Skin of body (tissue), 3 donors: ENCODE measurements at places on chromosomes 3 and 15.
A peak's percentile ranks its signal among the peaks of the same experiment; 100 is the strongest.

GRCh38 chr3:41711651-41712050 is 250.3 kb downstream of the ULK4 start:
- DNase-seq = no peak

GRCh38 chr15:31489281-31489680 is 162.6 kb downstream of the KLF13 start:
- no peak for DNase-seq

GRCh38 chr15:100261302-100262240 is 80.2 kb downstream of the ADAMTS17 start:
- no peak for DNase-seq

GRCh38 chr3:173770796-173771573 is 373.4 kb downstream of the NLGN1 start:
- DNase-seq = no peak

DNA sequence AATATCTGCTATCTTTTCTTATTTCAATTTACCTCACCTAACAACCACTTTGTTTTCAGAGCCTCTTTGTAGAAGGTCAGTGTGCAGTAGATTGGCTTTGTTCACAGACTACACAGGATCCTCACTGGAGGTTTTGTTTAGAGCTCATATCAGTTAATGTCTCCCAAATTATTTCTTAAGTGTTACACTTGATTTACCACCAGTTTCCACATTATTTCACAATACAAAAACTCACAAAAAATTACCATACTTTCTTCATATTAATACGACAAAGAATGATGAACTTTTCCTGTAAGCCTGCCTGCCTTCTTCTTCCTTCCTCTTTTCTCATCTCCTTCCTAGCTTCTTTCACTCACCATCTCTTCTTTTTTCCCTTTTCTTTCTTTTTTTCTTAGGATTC is 133.3 kb downstream of the ALCAM start:
- DNase-seq = no peak

GRCh38 chr15:39517122-39517855 is 63.6 kb upstream of the THBS1 start:
- no peak for DNase-seq

- DNase-seq = no peak
Measured at GRCh38 chr3:151987893-151988292, 114.5 kb downstream of the SUCNR1 start.

GRCh38 chr3:13405614-13406013 is 14.5 kb downstream of the NUP210 start:
- no peak for DNase-seq

GRCh38 chr15:34850121-34850520 is 54.8 kb upstream of the ACTC1 start:
- DNase-seq = no peak

- DNase-seq = no peak
Measured at GRCh38 chr3:49410846-49411534, 786 bp downstream of the RHOA start.

- DNase-seq = no peak
Measured at GRCh38 chr3:143222505-143222904, 102.9 kb downstream of the CHST2 start.

- DNase-seq = peak; percentile 30
Measured at GRCh38 chr3:129440618-129441190, 680 bp downstream of the IFT122 start.

DNA sequence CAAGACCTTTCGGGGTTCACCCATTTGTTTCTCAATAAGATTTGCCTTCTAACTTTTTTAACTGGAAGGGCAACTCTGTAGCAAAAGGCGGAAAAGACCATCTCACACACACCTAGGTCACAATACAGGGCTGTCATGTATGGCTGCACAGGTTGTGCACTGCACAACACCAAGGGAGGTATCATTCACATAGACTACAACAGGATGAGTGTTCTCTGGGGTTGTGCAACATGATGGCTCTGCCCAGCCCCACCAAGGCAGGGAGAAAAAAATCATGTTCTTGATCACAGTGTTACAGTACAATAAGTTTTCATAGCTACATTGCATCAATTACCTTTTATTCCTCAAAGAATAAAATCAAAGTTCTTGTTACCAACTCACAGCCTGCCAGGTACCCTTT is 52.8 kb downstream of the ANXA2 start:
- no peak for DNase-seq

DNA sequence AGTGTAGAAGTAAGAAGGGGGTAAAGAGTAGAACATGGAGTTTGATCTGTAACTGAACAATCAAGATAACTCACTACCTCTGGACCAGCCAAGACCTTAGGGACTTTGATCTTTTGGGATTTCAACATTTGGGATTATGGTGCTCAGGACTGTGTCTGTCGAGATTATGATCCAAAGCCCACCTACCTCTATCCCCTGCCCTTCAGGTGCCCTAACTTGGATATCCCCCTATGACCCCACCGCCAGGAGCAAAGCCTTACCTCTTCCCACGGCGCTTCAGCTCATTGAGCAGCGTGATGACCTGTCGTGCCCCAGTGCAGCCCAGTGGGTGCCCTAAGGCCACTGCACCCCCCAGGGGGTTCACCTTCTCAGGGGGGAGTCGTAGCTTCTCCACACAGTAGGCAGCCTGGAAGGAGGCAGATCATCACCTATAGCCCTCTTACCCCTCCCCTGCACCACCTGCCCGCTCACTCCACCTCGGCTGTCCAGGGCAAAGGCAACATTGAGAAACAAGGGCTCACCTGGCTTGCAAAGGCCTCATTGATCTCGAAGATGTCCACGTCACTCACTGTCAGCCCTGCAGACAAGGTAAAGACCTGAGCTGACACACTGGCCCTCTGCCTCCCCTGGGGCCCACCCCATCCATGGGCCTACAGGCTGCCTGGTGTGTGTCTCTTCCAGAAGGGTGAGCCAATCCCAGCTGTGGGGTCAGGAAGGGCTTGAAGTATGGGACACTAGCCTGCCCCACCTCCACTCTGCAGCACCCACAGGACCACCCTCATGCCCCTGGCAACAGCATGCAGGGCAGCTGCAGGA is 11.4 kb downstream of the ACAA1 start:
- no peak for DNase-seq

GRCh38 chr15:70268698-70269251 is 171.1 kb upstream of the TLE3 start:
- DNase-seq = no peak
